NCI-H1694 treated with DMSO at 0.1 percent for 48 hours (cell line): ENCODE measurements at places on chromosomes 3 and 15.

GRCh38 chr3:187122261-187122660 is 17.0 kb downstream of the RPL39L start:
- DNase-seq: no peak

DNA sequence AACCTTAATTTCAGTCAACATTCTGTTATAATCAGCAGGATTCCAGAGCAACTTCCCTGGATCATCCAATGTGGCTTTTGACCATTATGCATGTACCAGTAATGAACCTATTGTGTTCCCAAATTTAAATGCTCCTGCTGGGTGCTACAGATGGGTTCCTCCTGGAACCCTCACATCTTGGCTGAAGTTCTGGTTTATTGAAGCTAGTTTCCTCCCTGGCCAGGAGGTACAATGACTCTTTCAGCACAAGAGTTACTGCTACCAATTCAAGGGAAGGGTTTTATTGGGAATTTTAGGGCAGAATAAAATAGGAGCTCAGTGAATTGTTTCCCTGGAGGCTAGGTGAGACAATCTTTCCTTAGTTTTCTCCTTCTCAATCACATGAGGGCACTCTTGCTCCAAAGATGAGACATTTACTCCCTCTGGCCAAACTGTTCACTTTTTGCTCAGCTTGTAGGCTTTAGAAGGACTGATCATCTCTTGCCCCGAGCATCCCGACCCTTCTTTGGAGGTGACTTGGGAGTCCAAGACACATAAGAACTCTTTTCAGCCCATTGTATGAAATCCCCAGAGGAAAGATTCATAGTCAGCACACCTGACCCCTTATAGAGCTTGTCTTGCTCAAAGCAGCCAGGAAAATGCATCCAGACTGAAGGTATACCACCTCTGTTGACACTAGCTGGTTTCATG is 8.8 kb upstream of the NPHP3 start:
- DNase-seq: peak; percentile 62

DNA sequence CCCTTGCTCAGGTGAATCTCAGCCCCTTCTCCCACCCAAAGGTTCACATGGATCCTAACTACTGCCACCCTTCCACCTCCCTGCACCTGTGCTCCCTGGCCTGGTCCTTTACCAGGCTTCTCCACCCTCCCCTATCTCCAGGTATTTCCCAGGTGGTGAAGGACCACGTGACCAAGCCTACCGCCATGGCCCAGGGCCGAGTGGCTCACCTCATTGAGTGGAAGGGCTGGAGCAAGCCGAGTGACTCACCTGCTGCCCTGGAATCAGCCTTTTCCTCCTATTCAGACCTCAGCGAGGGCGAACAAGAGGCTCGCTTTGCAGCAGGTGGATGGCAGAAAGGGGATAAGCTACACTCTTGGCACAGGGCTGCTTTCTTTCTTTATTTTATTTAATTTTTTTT is 4.5 kb downstream of the FAM131A start:
- DNase-seq: no peak

DNA sequence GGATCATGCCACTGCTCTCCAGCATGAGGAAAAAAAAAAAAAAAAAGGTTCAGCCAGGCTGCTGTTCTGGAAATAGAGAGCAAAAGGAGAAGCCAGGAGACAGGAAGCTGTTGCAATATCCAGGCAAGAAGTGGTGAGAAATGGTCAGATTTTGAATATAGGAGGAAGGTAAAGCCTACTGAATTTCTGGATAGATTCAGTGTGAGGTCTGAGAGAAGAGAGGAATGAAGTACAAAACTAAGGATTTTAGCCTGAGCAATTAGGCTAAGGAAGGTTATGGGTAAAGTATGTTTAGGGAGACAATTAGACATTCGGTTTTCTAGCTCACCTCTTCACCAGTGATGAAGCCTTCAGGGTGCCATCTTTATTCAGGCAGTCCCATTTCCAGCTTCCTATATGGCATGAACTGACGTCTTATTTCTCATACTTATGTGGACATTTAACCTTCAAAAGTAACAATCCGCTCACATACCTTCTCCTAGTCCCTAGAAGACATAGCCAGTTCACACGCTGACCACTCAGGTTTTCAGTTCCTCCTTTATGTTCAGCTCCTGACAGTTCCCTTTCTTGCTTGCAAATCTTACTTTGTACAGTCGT is 57.2 kb downstream of the KIF9 start:
- DNase-seq: no peak

DNA sequence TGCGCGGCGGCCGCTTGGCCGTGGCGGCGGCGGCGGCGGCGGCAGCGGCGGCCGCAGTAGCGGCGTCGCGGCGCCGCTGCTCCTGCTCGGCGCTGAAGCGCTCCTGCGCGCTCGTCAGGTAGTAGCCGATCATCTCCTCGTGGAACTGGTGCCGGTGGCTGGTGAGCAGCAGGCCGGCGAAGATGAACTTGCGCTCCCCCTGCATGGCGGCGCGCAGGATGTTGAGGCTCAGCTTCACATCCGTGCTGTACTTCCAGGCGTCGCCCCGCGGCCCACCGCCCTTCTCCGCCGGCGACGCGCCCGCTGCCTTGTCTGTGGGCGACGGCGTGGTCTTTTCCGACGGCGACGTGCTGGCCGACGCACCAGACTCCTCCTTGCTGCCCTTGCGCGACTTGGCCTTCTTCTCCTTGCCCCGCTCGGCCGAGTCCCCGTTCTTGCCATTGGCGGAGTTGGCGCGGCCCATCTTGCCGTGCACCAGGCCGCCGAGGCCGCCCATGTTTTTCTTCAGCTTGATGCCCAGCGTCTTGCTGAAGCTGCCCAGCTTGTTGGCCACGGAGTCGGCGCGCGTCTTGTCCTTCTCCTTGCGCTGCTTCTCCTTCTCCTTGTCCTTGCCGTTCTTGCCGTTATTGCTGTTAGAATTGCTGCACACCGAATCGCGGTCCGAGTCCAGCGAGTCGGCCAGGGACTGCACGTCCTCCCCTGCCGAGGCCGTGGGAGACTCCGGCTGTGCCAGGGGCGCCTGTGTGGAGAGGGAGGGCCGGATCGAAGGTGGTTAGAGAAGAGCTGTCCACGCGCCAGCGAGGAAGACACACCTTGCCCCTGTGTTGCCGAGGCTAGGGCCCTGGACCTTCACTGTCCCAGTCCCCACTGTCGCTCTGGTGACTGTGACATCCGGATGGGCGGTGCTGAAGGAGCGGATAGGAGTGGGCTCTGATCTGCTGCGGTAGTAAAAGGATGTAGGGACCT is 157.6 kb downstream of the KLF13 start:
- DNase-seq: no peak

GRCh38 chr3:160676547-160677303 is at the start of gene ARL14:
Gene ARL14 (plus strand): TSS chr3:160677160. CDS start chr3:160677347, 187 bp downstream.
- no peak for DNase-seq

DNA sequence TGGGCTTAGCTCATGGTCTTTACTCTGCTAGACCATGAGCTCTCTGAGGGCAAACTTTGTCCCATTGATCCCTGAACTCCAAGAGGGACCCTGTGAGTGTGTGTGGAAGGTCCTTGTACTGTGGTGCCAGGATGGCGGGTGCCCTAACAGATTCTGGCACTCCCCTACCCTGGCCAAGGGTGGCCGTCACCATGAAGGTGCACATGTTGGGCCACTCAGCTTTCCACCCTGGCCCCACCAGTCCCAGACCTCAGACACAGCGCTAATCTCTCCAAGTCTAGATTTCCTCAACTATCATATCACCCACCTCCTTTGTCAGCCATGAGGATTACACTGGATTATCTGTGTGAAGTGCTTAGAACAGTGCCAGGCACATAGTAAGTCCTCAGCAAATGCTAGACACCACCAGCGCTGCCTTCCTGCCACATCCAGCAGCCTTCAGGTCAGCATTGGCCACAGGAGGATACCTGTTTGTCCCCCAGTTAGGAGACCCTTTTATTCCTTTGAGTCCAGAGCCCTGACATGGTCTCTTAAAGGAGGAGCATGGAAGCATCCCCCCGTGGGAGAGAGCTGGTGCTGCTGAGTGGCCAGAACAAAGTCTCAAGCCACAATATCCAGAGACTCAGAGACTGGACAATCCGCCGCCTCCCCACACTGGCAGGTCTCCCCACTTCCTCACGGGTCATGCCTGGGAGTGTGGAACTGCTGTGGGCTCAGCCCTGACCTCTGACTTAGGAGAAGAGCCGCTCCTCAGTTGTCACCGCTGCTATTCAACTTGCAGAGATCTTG is 44.5 kb upstream of the SLCO2A1 start:
- no peak for DNase-seq

GRCh38 chr3:196555295-196555694 is 13.1 kb downstream of the WDR53 start:
- no peak for DNase-seq

DNA sequence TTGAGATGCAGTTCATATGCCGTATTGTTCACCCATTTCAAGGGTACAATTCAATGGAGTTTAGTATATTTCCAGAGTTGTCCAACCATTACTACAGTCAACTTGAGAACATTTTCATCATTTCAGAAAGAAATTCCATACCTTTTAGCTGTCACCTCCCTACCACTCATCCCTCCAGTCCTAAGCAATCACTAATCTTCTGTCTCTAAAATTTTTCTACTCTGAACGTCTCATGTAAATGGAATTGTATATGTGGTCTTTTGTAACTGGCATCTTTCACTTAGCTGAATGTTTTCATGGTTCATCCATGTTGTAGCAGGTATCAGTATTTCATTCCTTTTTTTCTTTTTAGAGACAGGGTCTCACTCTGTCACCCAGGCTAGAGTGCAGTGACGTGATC is 51.1 kb downstream of the CMTM7 start:
- DNase-seq: no peak

DNA sequence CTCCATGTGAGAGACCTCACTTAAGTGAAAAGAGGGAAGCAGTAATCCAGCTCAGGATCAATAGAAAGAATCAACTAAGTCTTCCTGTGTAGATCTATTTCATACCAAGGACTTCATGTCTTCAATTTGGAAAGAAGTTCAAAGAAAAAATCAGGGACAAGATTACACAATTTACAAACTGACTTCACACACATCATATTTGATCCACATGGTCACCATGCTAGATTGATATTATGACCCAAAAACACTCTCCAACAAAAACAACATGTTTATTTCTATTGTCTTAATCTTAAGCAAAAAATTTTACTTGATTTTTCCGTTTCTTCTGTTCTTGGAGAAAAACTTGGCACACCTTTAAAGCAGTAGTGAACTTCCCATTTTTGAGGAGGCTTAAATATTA is 76.3 kb downstream of the THBS1 start:
- no peak for DNase-seq

GRCh38 chr3:26515351-26515750 is 107.2 kb upstream of the LRRC3B start:
- DNase-seq: no peak

DNA sequence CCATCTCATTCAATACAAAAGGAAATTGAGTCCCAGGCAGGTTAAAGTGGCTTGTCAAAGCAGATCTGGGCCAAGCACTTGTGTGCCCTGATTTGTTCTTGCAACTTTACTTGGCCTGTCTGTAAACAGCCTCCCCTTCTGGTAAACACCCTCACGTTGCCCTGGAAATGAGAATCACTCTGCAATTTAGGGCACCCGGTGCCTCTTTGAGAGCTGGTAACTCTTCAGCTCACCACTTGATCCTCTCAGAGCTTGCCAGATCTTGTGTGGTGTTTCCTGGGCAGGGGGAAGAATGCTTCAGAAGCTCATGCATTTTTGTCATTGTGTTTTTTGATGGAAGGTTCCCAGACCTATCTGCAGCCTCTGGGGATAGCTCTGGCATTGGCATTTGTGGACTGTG is 11.3 kb downstream of the MED12L start:
- DNase-seq: no peak

DNA sequence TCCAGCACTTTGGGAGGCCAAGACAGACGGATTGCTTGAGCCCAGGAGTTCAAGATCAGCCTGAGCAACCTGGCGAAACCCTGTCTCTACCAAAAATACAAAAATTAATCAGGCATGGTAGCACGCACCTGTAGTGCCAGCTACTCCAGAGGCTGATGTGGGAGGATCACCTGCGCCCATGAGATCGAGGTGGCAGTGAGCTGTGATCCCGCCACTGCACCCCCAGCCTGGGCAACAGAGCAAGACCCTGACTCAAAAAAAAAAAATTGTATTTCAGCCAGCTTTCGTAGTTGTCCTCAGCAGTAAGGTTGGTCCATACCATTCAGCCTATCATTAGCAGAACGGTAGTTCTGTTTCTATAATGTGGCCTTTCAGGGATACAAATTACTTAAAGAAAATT is 66.6 kb upstream of the FURIN start:
- DNase-seq: no peak

- DNase-seq: no peak
These were observed 2.9 kb upstream of the TBC1D5 start for GRCh38 chr3:17745301-17745700.

DNA sequence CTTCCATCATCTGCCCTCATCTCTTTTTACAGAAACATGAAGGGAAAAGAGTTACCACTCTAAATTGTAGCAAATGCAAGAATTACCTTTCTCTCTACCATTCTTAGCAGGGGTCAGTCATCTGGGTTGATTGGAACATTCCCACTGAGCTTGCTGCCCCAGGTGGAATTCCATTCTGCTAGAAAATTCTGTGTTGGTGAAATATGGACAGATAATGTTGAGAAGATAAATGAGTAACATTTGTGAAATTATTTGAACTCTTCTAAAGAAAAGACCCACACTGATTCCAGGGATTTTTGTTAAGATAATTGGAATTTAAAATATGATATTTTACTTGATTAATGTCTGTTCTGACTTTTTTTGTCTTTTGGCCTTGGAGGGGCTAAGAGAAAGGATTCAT is 11.0 kb upstream of the CPA3 start:
- DNase-seq: no peak

- DNase-seq: no peak
These were observed 6.3 kb upstream of the HEXA start for GRCh38 chr15:72382146-72382545.

DNA sequence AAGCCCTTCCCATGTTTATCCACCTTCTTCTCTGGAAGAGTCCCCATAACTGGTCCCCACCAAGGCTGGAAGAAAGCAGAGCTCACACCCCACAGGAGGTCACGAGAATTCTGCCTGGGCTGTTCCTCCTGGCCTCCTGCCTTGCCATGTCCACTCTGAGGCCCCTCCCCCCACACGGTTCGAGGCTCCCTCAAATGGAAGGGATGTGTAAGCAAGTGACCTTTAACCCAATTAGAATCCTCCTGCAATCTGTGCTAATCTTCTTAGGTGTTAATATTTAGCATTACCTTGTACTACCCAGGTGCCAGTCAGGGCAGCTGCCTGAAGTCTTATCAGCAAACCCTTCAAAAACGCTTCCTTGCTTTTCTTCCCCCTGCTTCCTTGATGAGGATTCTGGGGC is 32.4 kb upstream of the DYNC1LI1 start:
- DNase-seq: no peak

GRCh38 chr3:185164428-185165217 is 11.8 kb upstream of the C3orf70 start:
- peak; percentile 23 for DNase-seq

DNA sequence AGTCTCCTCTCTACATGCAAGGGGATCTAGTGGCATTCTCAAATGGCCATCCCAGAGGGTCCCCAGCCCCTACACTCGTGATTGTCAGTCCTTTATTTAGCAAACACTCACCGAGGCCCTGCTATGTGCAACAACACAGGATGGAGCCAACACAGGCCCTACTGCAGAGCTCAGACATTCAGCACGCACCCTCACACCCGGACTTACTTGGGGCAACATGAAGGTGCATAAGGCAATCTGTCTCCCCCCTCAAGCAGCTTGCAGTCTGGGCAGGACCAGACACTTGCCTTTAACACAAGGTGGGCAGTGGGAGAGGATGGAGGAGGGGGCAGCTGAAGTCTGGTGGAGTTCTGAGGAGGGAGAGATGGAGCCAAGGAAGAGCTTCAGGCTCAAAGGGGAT is 258.4 kb downstream of the XXYLT1 start:
- no peak for DNase-seq
